ENCODE measurements at places on chromosomes 7 and 10. TPM values are rescaled to one million over a fixed set of nuclear protein-coding genes. Genes with fewer than 3 reads are reported as not detected.

FBXL13 gene
- total RNA-seq = 0.30 TPM

SLC13A1 gene
- total RNA-seq = not detected

ADRB1 gene
- 1.4 TPM for total RNA-seq

CTNNA3 gene
- total RNA-seq = not detected

CFAP43 gene
- 0.25 TPM for total RNA-seq

SPACDR gene
- 0.86 TPM for total RNA-seq

BMS1 gene
- 31.1 TPM for total RNA-seq

ADO gene
- total RNA-seq = 20.0 TPM

SPDYE3 gene
- total RNA-seq = not detected

PODXL gene
- 28.7 TPM for total RNA-seq

NDUFB2 gene
- 331 TPM for total RNA-seq

COL13A1 gene
- total RNA-seq = 0.30 TPM

MINDY3 gene
- total RNA-seq = 13.7 TPM

TRA2A gene
- 69.0 TPM for total RNA-seq

NPSR1 gene
- total RNA-seq = not detected

EMX2 gene
- not detected for total RNA-seq

TMEM106B gene
- 33.8 TPM for total RNA-seq

ADAM22 gene
- 0.33 TPM for total RNA-seq

LIPM gene
- not detected for total RNA-seq

PRKCQ gene
- 4.3 TPM for total RNA-seq

PLEKHS1 gene
- 0.07 TPM for total RNA-seq

ACBD7 gene
- total RNA-seq = 1.4 TPM

CUBN gene
- total RNA-seq = 0.06 TPM

PNLIP gene
- total RNA-seq = not detected

KIFBP gene
- total RNA-seq = 37.7 TPM

CTTNBP2 gene
- 0.29 TPM for total RNA-seq

EPHB6 gene
- total RNA-seq = 0.49 TPM

ABCB4 gene
- not detected for total RNA-seq

NUTM2B gene
- total RNA-seq = 0.36 TPM

CALN1 gene
- total RNA-seq = not detected

PSD gene
- total RNA-seq = 0.31 TPM

FAM237B gene
- not detected for total RNA-seq

COBL gene
- 4.0 TPM for total RNA-seq

FAM180A gene
- 0.06 TPM for total RNA-seq

NACAD gene
- 0.31 TPM for total RNA-seq

ZCWPW1 gene
- 1.4 TPM for total RNA-seq

ZNF273 gene
- 2.8 TPM for total RNA-seq

ARHGAP21 gene
- total RNA-seq = 39.3 TPM

CALCR gene
- total RNA-seq = not detected

CARD11 gene
- total RNA-seq = 2.5 TPM

EPDR1 gene
- total RNA-seq = 78.2 TPM

NPC1L1 gene
- total RNA-seq = 0.06 TPM

NEUROD6 gene
- total RNA-seq = not detected

RINT1 gene
- 19.2 TPM for total RNA-seq

OGDHL gene
- total RNA-seq = 0.29 TPM
